ENCODE measurements at places on chromosomes 6 and 20.

DNA sequence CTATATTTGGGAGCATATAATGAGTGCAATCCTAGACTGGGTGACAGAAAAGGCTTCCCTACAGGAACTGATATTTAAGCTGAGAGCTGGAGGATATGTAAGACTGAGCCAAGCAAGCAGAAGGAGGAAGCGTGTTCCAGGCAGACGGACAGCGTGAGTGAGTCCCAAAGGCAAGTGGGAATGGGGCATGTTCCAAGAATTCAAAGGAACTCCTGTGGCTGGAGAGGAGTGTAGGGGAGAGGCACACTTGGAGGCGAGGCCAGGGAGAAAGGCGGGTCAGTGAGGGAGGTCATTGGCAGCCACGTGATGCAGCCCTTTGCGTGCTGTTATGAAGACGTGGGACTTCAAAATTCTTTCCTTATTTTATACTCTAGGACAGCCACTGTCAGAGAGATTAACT, 27.9 kb upstream of the SGK1 start:
- no peak for DNase-seq

- no peak for DNase-seq
Measured at GRCh38 chr20:3629893-3630292, 33.3 kb downstream of the GFRA4 start.

- DNase-seq, result no peak
Measured at GRCh38 chr6:137697267-137697938, 169.7 kb upstream of the TNFAIP3 start.

- DNase-seq, result no peak
Measured at GRCh38 chr20:58524814-58525213, 9.6 kb upstream of the APCDD1L start.

GRCh38 chr20:461254-462198, 807 bp downstream of the TBC1D20 start:
- DNase-seq, result peak; percentile 5

DNA sequence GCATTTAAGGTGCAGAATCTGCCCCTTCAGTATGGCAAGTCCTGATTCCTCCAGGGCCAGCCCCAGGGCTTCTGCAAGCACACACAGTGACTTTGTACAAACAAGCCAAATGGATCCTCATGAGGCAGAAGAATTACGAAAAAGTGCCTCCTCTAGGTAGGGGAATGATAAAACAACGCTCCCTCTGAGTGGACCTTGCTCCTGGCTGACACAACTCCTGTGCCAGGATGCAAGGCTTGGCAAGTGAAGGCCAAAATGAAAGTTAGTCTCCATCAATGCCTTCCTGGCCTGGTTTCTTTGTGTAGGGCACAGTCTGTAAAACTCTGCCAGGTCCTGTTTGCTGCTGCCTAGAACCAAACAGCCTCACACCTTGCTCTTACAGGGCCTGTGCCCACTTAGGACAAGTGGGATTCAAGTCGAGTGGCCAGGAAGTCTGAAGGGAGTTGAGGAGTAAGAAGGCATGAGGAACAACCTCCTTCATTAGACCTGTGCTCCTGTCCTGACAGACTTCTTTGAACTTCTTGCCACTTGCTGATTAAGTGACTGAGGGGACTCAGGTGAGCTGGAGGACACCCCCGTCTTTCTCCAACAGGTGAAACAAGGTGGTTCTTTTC, 417.1 kb downstream of the CDC5L start:
- DNase-seq, result no peak

GRCh38 chr6:119368921-119369320, 19.4 kb upstream of the MAN1A1 start:
- no peak for DNase-seq

GRCh38 chr6:71737953-71738352, 148.4 kb upstream of the RIMS1 start:
- no peak for DNase-seq

DNA sequence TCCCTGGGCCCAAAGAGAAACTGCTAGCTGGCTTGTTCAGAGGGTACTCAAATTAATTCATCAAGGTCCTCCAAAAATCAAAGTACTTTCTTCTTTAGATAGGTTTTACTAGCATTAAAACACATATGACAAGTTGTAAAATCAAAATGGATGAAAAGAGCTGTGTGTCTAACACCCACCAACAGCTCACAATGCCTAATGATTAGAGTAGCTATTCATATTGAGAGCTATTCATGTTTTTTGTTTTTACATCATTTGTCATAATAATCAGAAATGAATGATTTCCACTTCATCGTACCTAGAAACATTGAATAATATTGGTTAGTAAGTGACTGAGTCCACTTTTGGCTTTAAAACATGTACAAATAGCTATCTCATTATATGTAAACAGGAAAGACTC, 289.9 kb upstream of the RUNX2 start:
- no peak for DNase-seq

- DNase-seq, result no peak
Measured at GRCh38 chr6:111113336-111114086, 26.2 kb downstream of the SLC16A10 start.

- DNase-seq, result no peak
Measured at GRCh38 chr6:122033564-122034181, 365.8 kb upstream of the HSF2 start.

- peak; percentile 32 for DNase-seq
Measured at GRCh38 chr20:46117704-46118467, at the start of gene CD40. CD40 (plus strand) TSS chr20:46118314; CDS start chr20:46118344, 30 bp downstream.

GRCh38 chr6:75970093-75970492, 102.4 kb downstream of the IMPG1 start:
- DNase-seq, result no peak

- no peak for DNase-seq
Measured at GRCh38 chr6:52877786-52878185, 31.7 kb downstream of the GSTA3 start.

DNA sequence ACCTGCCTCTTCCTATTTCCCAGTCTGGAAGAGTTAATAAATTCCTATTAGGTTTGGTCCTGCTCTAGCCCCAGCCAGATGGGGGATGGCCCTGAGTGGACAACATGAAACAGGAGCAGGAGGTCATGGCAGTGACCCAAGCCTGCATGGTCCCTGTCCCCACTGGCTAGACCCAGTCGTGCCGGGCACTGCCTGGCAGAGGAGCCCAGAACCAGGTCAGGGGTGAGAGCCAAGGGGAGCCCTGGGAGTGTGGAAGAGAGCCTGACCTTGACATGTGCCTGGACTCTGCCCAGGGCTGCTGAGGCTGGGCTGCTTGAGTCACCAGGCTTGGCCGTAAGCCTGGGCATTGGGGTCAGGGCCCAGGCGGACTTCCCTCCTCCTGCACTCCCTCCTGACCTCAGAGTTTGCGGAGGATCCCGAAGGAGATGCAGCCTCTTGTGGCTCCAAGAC, 3.6 kb downstream of the AVP start:
- DNase-seq, result no peak

DNA sequence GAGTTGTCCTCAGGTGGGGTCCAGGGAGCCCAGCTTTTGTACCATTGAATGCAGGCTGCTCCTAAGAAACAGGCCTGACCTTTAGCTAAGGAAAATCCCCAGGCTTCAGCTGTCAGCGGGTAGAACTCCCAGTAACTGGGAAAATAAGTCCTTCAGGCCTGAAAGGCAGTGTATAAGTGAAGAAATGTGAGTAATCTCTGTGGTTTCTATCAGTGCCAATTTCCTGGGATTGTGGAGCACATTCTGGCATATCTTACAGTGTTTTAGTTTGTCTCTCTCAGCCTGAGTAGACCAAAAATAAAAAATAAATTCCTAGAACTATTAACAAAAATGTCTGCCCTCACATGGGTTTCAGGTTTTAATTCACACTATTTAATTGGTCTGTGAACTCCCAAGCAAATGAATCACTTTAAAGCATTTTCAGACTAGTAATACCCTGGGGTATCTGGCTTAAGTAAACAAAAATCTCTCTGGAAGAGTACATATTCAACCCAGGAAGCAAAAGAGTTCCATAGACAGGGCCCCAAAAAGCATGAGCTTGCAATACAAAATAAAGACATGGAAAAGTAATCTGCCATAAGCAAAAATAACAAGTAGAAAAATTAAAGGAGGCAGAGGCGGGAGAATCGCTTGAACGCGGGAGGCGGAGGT, 566.2 kb upstream of the NOX3 start:
- DNase-seq, result no peak

GRCh38 chr20:38764567-38765318, 16.5 kb downstream of the ACTR5 start:
- DNase-seq, result no peak

- no peak for DNase-seq
Measured at GRCh38 chr20:41279546-41280225, 37.8 kb downstream of the ZHX3 start.

GRCh38 chr6:142726616-142727015, 218.4 kb downstream of the HIVEP2 start:
- DNase-seq, result no peak

DNA sequence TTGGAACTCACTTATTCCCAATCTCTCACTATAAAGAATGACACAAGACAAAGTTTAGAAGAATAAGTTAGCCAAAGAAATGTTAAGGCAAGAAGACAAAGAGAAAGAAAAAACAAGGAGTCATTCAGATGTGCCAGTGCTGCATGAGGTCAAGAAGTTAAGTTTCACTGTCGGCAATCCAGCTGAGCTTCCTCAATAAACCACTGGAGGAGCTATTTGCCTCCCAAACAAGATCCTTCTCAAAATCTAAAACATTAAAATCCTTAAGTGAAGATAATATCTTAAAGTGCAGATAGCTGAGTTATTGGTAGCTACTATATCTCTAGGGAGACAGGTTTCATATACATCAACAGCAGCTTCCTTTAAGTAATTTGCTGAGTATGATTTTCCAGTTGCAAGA, 512.3 kb downstream of the HDGFL1 start:
- DNase-seq, result no peak

DNA sequence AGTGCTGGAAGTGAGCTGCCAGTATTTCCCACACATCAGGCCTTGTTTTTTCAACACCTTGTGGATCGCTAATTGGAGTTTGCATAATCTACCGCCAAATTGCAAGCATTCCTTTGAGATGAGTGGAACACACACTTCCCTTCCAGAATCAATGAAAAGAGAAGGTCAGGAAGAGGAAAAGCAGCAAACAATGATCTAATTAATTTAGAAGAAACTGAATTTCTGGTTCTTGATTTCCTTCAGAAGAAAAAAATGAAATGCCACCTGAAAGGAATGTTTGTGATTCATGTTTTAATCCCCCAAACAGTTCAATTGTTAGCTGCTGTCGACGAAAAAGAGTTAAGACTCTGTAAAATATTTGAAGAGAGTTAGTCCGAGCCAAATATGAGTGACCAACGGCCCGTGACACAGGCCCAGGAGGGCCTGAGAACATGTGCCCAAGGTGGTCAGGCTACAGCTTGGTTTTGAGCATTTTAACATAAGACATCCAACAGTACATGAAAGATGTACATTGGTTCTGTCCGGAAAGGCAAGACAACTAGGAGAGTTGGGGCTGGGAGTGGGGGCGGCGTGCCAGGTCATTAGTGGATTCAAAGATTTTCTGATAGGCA, 182.3 kb downstream of the MTFR2 start:
- DNase-seq, result no peak

- DNase-seq, result no peak
Measured at GRCh38 chr6:119894811-119895210, 545.2 kb upstream of the MAN1A1 start.

DNA sequence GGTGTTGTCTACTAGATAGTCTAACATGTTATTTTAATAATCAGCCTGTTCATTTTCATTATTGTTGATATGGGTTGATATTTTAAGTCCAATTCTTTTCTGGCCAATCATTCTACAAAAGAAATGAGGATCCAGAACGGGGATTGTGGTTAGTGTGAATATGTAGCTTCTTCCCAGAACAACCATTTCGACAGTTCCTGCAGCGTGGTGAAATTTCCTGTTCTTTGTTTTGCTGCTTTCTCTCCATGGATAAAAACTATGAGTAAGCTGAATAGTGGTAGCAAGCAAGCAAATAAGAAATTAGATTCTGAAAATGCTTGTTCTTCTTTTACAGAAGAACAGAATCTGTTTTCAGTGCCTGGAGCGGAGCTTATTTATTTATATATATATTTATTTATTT, 65.5 kb upstream of the F13A1 start:
- DNase-seq, result peak; percentile 85

GRCh38 chr6:111842271-111842822, 30.9 kb downstream of the FYN start:
- no peak for DNase-seq

DNA sequence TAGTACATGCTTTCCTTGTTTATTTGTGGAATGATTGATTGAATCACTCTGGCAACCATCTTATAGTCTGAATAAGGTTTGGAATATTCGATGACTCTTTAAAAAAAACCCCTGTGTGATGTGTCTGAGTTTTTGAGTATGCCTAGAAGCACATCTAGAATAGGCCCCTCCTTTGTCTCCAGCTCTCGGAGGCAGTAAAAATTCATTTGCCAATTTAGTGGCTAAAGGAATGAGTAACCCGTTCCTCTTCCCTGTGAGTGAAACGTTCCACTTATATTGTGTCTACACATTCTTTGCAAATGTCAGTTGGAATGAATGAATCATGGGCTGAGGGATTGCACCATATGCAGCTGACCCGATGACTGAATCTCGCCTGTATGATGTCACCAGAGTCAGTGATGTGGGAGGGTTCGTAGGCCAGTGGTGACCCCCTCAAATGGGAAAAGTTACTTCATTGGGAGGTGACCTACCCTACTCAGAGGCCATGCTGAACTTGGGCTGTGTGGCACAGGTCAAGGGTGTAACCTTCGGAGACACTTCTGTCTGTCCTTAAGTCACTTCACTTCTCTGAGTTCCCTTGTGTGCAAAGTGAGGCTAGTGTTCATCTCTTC, 21.6 kb downstream of the MOCS3 start:
- no peak for DNase-seq

DNA sequence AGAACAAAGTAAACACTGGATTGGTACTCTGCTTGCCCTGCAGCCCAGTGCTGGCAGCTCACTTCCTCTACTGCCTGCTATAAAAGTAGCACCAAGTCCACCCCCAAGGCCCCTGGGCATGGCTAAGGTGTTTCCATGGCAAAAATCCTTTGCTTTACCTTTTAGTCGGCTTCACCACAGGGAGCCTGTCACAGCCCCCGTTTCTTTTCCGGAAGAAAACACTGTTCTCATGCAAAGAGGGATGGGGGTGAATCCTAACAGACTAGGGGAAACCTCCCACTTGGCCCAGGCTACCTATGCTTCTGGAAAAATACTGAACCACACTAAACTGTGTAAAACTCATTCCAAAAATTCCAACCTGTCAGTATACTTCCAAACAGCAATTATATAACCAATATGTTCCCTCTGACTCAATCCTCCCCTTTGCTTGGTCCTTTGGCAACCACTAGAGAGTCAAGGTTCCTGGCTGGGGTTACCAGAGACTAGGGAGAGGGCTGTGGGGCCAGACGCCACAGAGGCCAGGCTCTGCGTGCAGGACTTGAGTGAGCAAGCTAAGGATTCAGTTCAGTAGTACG, 16.1 kb downstream of the PPIL1 start:
- no peak for DNase-seq

GRCh38 chr6:14095437-14095836, 22.1 kb upstream of the CD83 start:
- DNase-seq, result no peak

DNA sequence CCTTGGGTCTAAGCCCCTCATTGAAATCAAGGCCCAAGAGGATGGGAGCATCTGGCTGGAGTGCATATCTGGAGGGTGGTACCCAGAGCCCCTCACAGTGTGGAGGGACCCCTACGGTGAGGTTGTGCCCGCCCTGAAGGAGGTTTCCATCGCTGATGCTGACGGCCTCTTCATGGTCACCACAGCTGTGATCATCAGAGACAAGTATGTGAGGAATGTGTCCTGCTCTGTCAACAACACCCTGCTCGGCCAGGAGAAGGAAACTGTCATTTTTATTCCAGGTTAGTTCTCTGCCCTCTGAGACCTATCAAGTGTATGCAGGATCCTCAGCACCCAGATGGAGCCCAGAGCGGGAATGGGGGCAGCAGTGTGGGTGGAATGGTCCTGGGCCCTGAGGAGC, 5.1 kb downstream of the BTN2A2 start:
- DNase-seq, result no peak

GRCh38 chr20:25296094-25297093, 48.5 kb downstream of the PYGB start:
- DNase-seq, result no peak

All from GF-D8 (cell line).